8988T (cell line): ENCODE measurements at places on chromosomes 13 and 19.

- no peak for DNase-seq
Observed at GRCh38 chr13:94335761-94336526, 143.5 kb downstream of the DCT start.

- no peak for DNase-seq
Observed at GRCh38 chr13:56424246-56424645, 716.5 kb upstream of the PRR20A start.

GRCh38 chr13:101972191-101972590, 429.7 kb downstream of the FGF14 start:
- no peak for DNase-seq

DNA sequence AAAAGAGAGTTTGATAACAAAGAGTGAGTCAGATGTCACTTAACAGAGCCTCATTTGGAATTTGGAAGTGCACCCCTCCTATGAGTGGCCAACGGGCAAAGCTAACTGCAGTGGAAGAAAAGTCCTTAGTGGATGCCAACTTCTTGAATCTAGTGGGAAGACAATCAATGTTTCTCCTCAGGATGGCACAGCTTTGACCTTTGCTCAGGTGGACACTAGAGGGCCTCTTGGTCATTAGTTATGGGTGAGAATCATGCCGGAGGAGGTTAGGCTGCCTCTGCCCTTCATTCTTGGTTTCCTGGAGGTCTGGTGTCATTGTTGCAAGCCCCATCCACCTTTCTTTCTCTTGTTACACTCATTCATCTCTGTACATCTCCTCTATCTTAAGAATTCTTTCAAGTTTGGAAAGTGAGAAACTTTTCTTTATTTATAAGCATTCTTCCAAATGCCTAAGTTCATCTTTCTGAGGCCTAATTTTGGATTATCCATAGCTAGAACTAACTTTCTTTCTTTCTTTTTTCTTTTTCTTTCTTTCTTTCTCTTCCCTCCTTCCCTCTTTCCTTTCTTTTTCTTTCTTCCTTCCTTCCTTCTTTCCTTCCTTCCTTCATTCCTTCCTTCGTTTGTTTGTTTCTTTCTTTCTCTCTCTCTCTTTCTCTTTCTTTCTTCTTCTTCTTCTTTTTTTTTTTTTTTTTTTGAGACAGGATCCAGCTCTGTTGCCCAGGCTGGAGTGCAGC, 327.2 kb upstream of the TSHZ3 start:
- no peak for DNase-seq

GRCh38 chr13:53214433-53214832, 185.8 kb downstream of the OLFM4 start:
- DNase-seq, result no peak

GRCh38 chr19:28961772-28962500, 251.0 kb downstream of the UQCRFS1 start:
- DNase-seq, result no peak

- DNase-seq, result no peak
Observed at GRCh38 chr19:35628264-35628564, 622 bp upstream of the RBM42 start.

DNA sequence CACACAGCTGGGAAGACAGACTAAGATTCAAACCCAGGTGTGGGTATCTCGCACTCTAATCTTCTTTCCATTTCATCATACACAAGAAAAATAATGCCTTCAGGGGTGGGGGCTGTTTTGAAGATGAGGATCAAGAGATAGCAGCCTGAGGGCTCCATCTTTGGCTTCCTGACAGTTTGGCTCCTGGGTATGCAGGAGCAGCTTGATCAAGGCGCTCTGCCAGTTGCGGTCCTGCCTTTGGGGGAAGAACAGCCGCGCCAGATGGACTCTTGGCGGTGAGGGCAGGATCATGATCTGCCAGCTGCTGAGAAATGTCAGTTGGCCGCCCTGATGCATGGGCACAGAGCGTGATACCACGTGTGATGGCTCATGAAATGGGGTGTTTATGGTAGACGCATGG, 119.1 kb downstream of the IER2 start:
- DNase-seq, result no peak

- DNase-seq, result no peak
Observed at GRCh38 chr13:75904012-75904411, 267.9 kb downstream of the LMO7 start.

DNA sequence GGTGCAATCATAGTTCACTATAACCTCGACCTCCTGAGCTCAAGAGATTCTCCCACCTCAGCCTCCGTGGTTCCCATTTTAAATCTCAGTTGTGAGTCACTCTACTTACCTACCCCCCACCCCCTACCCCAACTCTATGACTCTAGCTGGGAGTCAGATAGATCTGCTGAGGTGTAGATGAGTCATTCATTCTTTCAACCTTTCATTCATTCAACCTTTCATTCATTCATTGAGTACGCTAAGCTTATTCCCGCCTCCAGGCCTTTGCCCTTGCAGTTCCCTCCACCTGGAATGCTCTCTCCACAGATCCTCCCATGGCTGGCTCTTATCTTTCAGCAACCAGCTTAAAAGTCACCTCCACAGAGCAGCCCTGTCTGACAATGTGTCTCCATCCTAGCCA, 1.1 kb upstream of the MAST1 start:
- no peak for DNase-seq
